ENCODE measurements at places on chromosomes 2 and 18. TPM values are rescaled to one million over a fixed set of nuclear protein-coding genes. Genes with fewer than 3 reads are reported as not detected.

The C1GALT1C1L gene
- total RNA-seq, result not detected

The IL36B gene
- not detected for total RNA-seq

The CGREF1 gene
- total RNA-seq, result 11.6 TPM

The SOWAHC gene
- total RNA-seq, result 6.4 TPM

The GALNT13 gene
- not detected for total RNA-seq

The MBD1 gene
- 82.2 TPM for total RNA-seq

The CHRNG gene
- not detected for total RNA-seq

All from uterus (tissue), 4 donors.